ENCODE measurements at places on chromosomes 13 and 19.

- DNase-seq: no peak
Measured at GRCh38 chr19:1283207-1283916, 2.3 kb upstream of the EFNA2 start.

GRCh38 chr13:40101708-40102359 lies 446.4 kb downstream of the COG6 start:
- no peak for DNase-seq

DNA sequence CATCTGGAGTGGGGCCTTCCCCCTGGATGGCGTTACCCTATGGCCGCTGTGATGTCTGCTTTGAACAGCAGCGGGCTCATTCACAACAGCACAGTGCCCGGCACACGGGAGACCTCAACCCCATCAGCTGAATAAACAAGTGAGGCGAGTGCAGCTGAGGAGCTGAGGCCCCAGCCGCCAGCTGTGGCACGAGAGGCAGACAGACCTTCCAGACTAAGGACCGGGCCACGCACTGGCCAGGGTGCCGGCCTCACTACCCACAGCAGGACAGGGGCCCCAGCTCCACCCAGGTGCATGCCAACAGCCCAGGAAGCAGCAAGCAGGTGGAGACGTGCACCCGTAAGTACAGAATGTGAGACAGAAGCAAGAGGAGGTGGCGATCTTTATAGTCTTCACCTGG lies 39.6 kb downstream of the STK24 start:
- no peak for DNase-seq

GRCh38 chr13:105918842-105919741 lies 616.4 kb downstream of the EFNB2 start:
- no peak for DNase-seq

DNA sequence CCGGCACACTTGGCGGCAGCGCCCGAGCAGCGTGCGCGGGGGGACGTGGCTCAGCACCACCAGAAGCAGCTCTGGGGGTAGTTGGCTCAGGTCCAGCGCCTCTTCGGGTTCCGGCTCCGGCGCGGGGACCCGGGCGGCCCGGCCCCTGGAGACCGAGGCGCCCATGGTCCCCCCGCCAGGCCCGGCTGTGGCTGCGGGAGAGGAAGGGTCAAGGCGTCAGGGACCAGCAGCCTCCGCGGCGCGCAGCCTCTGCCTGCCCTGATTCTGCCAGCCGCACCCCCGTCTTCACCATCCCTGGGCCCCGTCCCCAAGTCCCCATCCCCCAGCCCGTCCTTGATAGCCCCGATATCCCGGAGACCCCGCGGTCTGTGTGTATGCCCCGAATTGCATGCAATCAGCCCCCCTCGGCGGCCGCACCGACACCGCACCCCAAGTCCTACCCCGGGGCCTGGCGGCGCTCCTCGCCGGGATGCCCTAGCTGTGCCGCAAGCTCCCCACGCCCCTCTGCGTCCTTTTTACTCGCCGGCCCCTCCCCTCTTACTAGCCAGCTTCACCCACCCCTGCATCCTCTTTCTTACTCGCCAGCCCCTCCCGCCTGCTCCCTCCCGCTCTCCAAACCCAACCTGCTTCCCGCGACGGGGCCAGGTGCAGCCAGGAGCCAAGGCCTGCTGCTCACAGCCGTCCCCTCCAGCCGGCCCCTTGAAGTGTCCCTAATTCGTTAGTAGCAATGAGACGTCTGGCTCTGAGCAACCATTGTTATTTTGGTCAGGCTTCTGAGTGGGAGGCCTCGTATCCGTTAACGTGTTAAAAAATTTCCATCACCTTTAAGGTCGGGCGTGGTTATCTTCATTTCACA lies at the start of gene FBXO27:
TSS of gene FBXO27 (minus strand) at position 487 of the 856 bp plus-strand sequence. CDS start at position 165, 322 bp downstream.
- DNase-seq: no peak

GRCh38 chr13:113836768-113837559 lies 26.9 kb downstream of the GAS6 start:
- DNase-seq: peak; percentile 6

GRCh38 chr19:51600940-51601580 lies 29.1 kb downstream of the SIGLEC5 start:
- DNase-seq: no peak

GRCh38 chr13:102237230-102237629 lies 164.6 kb downstream of the FGF14 start:
- DNase-seq: no peak

GRCh38 chr19:46834984-46835383 lies 15.7 kb downstream of the AP2S1 start:
- no peak for DNase-seq

DNA sequence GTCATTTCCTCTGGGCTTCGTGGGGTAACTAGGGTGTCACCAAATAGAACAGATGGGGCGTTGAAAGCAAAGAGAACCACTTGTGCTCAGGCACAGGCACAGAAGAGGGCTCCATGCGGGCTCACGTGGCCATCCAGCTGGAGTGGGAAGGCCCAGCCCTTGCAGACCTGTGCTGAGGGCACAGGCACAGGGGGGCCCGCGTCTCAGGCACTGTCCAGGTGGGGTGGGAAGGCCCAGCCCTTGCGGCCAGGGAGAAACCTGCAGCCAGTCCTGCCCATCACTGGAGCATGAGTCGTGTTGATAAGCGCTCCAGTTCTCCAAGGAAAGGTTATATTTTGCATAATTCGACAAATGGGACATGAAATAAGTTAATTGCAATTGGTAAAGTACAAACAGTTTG lies 57.5 kb downstream of the SLC7A9 start:
- DNase-seq: no peak

DNA sequence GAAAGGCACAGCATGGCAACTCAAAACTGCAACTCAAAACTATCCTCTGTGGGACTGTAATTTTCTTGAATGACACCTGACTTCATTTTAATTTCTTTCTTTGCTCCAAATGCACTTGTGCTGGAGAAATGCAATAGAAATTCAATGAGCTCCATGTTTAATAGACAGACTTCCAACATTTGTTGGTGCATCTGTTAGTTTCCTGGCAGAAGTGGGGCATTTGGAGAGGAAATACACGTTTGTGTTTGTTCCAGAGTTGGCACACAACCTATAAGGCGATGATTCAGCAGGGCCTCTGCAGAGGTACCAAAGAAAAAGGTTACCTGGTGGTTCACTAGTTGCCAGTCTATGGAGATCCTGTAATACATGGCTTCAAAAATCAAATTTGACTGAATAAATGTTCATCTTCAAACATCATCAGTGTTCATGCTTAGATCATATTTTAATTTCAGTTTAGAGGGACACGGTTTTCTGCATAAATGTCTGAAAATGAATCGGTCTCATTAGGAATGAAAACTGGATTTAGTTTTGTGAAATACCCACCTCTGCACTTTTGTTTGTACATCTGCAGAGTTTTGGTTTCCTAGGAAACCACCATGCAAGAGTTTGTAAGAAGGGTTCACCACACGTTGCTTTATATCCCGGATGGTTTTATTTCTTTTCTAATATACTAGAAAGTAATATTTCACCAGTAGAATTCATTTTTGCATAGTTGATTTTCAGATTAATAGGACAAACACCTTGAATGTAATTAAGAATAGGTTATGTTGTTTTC lies 21.8 kb upstream of the OBI1 start:
- no peak for DNase-seq

GRCh38 chr13:72875233-72875632 lies 93.3 kb downstream of the PIBF1 start:
- DNase-seq: no peak

- DNase-seq: no peak
Measured at GRCh38 chr19:38545596-38545995, 72.2 kb downstream of the MAP4K1 start.

DNA sequence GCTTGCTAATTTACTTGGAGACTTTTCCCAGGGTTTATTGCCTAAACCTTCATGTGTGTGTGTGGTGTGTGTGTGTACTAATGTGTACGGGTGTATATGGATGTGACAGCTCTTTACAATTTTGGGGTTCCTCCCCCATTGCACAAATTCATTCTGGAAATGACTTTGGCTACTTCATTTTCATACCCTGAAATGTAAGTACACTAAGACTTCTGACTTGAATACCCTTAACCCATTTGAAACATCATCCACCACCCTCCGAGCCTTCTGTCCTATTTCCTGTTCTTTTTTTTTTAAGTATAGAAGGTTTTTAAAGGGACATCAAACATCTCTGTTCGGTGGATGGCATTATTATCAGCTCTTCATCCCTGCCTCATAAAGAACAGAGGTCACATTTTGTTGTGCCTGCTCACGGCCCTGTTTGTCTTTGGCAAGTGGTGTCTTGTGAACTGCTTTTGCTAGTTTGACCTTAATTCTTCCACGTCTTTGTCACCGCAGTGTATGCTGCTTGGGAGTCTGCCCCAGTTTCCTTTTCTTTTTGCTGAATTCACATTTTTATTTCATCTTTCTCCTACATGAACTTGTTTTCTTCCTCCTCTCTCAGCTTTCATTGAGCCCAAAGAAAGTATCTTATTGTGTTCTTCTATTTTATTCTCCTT lies 228.3 kb downstream of the FOXO1 start:
- DNase-seq: no peak

DNA sequence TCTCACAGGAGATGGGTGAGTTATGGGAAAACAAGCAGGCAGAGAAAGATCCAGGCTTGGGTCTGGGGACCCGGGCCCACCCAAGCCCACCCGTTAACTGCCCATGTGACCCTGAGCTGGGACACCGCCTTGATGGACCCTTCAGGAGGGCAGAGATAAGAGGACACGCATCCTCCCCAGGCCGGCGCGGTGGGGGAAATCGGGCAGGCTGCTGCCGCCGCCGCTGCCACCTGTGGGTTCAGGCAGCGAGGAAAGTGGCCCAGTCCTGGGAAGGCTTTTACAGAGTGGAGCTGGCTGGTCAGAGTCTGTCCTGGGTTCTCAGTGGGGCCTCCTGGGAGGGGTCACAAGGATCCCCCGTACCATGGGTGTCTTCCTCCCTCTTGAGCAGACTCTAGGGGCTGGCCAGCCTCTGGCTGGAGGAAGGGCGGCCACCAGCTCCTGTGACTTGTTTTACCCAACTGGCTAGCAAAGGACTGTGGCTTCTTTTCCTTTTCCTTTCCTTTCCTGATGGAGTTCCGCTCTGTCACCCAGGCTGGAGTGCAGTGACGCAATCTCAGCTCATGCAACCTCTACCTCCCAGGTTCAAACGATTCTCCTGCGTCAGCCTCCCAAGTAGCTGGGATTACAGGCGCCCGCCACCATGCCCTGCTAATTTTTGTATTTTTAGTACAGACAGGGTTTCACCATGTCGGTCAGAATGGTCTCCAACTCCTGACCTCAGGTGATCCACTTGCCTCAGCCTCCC lies 155.4 kb downstream of the KDM4B start:
- DNase-seq: no peak

DNA sequence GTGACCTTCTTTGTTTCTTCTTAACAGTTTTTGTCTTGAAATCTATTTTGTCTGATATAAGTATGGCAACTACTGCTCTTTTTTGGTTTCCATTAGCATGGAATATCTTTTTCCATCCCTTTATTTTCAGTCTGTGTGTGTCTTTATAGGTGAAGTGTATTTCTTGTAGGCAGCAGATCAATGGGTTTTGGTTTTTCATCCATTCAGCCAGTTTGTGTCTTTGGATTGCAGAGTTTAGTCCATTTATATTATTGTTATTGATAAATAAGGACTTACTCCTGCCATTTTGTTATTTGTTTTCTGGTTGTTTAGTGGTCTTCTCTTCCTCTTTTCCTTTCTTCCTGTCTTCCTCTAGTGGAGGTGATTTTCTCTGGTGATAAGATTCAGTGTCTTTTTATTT lies 54.4 kb downstream of the ZNF136 start:
- no peak for DNase-seq

- DNase-seq: no peak
Measured at GRCh38 chr13:25186187-25186586, 14.1 kb upstream of the AMER2 start.

DNA sequence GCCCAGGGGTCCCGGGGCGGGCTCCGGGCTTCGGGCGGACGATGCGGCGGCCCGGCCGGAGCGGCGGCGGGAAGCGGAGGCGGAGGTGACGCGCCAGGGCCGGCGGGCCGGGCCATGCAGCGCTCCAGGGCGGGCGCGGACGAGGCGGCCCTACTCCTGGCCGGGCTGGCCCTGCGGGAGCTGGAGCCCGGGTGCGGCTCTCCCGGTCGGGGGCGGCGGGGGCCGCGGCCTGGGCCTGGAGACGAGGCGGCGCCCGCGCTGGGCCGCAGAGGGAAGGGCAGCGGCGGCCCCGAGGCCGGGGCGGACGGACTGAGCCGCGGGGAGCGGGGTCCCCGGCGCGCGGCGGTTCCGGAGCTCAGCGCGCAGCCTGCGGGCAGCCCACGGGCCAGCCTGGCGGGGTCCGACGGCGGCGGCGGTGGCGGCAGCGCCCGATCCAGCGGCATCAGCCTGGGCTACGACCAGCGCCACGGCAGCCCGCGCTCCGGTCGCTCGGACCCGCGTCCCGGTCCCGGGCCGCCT lies 362 bp downstream of the WTIP start:
- no peak for DNase-seq

GRCh38 chr19:45069056-45069455 lies 7.2 kb downstream of the ZNF296 start:
- no peak for DNase-seq

GRCh38 chr19:48578891-48579290 lies 26.9 kb downstream of the SULT2B1 start:
- no peak for DNase-seq

DNA sequence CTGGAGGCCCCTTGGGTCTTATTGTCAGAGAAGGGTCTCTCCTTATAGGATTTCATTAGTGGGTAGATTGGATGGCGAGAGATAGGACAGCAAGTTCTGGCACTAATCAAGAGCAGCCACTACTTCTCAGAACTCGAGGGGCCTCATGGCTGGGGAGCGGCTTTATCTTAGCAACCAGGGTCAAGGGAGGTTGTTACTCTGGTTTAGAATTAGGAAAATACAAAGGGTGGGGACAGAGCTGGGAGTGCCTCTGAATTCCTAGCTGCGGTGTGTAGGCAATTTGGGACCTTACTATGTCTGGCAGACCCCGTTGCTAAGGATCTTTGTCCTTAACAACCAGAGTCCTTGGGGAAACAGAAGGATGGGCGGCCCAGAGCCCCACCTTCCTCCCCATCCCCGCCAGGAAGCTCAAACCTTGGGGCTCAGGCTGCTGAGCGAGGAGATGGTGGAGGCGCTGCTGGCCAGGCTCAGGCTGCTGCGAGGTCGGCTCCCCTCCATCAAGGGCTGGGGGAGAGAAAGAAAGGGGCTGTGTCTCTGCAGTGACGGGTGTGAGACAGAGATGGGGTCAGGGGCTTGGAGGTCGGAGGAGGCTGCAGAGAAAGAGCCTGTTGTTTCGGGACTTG lies 1.2 kb downstream of the PLEKHA4 start:
- DNase-seq: peak; percentile 60

- DNase-seq: no peak
Measured at GRCh38 chr19:15170345-15170744, 30.4 kb downstream of the NOTCH3 start.

GRCh38 chr19:42653841-42654240 lies 59.1 kb upstream of the CEACAM8 start:
- no peak for DNase-seq

Data from hematopoietic multipotent progenitor cell treated with erythropoietin and hydrocortisone succinate and interleukin-3 and kit ligand, for 15 days (in vitro differentiated cells).